ENCODE measurements at places on chromosomes 11 and 22. TPM values are rescaled to one million over a fixed set of nuclear protein-coding genes. Genes with fewer than 3 reads are reported as not detected.

OR51B5 gene
- total RNA-seq = 0.50 TPM

SGSM1 gene
- 3.3 TPM for total RNA-seq

PCF11 gene
- 43.3 TPM for total RNA-seq

MYBPC3 gene
- total RNA-seq = not detected

JAML gene
- total RNA-seq = 2.6 TPM

BTG4 gene
- not detected for total RNA-seq

C1QTNF5 gene
- 1.5 TPM for total RNA-seq

HIKESHI gene
- total RNA-seq = 56.1 TPM

DMC1 gene
- total RNA-seq = 0.62 TPM

EHF gene
- total RNA-seq = 94.3 TPM

OR51I1 gene
- 0.16 TPM for total RNA-seq

OR52I2 gene
- total RNA-seq = 0.28 TPM

TLCD5 gene
- 10.8 TPM for total RNA-seq

ASPHD2 gene
- total RNA-seq = 2.2 TPM

OR5P2 gene
- total RNA-seq = not detected
